Mesothelial cell of epicardium (in vitro differentiated cells): ENCODE measurements at places on chromosomes 16 and 17. TPM values are rescaled to one million over a fixed set of nuclear protein-coding genes. Genes with fewer than 3 reads are reported as not detected.

The HP gene
- not detected in 3 replicates for total RNA-seq

The BPTF gene
- total RNA-seq, result 170 to 182 TPM (median 172 TPM) in 3 replicates

The KRT9 gene
- total RNA-seq, result not detected in 3 replicates

The CCL1 gene
- total RNA-seq, result not detected in 3 replicates

The CA4 gene
- total RNA-seq, result not detected in 3 replicates

The GAS2L2 gene
- 0.09 to 0.20 TPM (median 0.11 TPM) in 3 replicates for total RNA-seq

The TBC1D3L gene
- 55.1 to 59.1 TPM (median 55.9 TPM) in 3 replicates for total RNA-seq

The MAP2K6 gene
- total RNA-seq, result 21.2 to 24.1 TPM (median 21.7 TPM) in 3 replicates
